Stimulated activated CD4-positive, alpha-beta T cell treated with anti-CD3 and anti-CD28 coated beads, Interleukin-1b, Interleukin-23, amount 100 ng/mL, for 1 hour (primary cell): ENCODE measurements at places on chromosomes 4 and X.

DNA sequence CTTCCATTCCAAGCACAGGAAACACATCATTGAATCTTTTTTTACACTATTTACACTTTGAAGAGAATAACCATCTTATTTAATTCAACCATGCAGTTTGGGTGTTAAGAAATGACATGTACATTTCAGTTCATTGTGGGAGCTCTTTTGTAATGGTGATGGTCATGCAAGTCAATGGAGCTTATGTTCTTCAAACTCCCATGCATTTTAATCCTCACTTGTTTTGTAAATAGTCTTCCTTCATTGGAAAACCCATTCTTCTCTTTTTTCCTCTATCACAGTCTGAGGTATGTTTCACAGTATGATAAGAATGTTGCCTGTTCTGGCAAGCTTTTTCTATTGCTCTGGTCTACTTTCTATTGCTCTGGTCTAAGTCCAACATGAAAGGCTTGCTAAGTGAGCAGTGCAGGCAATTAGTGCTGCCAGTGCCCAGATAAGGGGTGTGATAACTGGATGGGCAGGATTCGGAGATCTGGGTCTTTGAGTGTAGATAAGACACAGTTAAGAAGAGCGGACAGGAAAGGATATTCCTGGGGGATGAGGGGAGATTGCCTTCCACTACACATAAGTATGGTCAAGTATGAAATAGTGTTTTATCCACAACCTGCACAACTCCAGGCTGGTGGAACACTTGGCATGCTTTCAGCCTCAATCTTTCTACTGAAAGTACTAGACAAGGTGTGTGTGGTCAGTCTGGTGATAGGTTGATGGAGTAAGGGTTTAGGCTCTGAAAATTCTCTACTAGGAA, 17.1 kb downstream of the AFP start:
- no peak for DNase-seq

GRCh38 chrX:34884817-34885216, 57.8 kb upstream of the FAM47B start:
- DNase-seq = no peak

DNA sequence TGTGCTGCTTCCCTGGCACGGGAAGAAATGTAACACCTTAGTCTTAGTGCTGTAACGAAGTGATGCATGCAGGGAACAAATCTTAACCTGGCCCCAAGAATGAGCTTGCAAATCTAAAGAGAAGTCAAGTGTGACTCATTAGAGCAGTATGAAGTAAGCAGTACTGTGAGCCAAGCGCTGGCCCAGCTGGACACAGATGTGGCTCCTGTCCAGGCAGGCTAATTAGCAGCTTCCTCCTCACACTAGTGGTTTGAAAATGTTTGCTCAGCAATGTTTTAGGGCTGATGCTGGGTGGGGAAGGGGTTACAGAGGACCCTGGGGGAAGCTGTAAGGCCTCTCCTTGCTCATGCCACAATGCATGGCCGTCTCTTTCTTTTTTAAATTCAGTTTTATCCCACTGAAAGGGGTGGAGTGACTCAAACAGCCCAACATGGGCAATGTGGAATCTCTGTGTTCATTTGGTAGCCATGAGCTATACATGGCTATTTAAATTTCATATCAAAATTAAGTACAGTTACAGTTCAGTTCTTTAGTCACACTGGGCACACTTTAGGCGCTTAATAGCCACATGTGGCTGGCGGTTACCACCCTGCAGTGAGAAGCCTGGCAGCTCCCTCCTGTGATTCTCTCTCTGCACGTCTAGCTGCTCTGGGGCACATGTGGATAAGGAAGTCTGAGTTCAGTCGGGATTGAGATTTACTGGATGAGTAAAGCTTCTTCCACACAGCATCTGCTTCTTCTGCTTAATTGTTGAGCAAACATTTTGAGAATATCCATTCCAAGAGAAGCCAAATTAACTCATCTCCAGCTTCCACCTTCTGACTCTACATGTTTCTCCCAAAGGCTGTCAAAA, 48.8 kb downstream of the MAP7D2 start:
- DNase-seq = no peak

DNA sequence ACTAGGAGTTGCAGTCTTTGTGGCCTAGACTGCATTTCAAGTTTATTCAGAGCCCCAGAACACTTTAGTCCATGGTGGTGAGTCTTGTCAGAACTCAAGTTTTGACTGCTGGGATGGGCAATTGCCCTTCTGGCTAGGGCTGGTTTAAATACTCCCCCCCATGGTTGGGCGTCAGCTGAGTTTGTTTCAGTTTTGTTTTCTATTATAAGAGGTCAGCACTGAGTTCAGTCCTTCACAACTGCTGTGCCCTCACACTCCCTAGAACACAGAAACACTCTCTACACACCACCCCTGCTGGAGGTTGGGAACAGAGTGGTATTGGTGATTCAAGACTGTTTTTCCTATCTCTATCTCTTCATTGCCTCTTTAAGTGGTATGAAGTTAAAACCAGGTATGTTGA, 217.0 kb downstream of the GUCY2F start:
- DNase-seq = no peak

GRCh38 chr4:47533689-47534347, 48.7 kb downstream of the ATP10D start:
- no peak for DNase-seq

DNA sequence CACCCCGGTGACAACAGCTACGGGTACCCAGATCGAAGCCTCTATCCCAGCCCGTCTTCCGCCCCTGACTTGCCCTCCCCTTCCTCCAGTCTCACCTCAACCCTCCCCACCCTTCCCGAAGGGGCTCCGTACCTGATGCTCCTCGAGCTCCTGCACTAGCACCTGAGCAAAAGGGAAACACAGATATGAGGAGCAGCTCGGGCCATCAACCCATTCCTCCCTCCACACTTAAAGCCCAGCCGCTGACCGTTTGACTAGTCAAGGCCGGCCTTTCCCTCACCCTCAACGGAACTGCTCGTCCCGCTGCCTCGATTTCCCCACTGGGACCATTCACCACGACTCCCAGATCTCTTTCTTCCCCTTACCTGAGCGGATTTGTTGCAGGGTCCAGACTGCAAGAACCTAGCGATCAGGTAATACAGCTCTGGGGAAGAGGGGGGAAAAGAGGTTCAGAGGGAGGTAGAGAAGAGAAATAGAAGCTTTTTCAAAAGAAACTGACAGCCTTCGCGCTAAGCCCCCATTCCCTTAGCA, 731 bp downstream of the BRWD3 start:
- no peak for DNase-seq

DNA sequence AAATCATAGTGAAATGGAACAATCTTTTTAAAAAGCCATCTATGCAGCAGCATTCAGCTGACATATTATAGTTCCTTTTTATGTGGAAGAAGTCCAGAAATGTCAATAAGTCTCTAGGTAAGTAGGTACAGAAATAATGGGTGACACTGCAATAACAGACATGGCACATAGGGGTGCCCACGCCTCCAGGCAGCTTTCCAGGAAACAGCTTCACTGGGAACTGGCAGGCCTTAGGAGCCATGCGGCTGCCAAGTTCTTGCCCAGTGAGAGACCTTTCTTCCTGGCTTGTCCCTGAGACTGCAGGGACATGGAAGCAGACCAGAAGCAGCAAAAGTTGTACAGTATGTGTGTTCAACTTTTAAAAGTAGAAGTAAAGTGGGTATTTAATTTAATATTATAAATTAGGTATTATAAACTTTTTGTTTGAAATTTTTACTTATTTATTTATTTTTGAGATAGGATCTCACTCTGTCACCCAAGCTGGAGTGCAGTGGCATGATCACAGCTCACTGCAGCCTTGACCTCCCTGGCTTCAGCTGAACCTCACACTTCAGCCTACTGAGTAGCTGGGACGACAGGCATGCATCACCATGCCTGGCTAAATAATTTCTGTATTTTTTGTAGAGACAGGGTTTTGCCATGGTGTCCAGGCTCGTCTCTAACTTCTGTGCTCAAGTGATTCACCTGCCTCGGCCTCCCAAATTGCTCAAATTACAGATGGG, 12.1 kb upstream of the ETNPPL start:
- DNase-seq = no peak

- DNase-seq = no peak
Observed at GRCh38 chr4:126071346-126072333, 756.9 kb downstream of the FAT4 start.

- DNase-seq = no peak
Observed at GRCh38 chrX:17500145-17500579, 125.2 kb downstream of the NHS start.

DNA sequence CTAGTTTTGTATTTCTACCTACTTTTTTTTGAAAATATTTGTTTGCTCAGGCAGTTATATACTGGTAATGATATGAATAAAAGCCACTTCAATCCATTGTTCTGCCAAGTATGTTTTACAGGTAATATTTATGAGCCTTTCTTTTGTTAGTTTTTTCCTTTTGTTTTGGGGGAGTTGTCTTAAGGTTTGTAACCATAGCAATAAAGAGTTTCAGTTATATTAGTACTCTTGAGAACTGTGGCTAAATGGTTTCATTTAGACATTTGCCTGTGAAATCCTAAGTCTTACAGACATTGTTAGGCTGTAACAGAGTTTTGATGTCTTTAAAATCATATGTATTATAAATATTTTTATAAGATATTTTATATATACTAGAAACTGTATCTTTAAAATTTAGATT, 150.1 kb downstream of the DIPK2B start:
- no peak for DNase-seq

DNA sequence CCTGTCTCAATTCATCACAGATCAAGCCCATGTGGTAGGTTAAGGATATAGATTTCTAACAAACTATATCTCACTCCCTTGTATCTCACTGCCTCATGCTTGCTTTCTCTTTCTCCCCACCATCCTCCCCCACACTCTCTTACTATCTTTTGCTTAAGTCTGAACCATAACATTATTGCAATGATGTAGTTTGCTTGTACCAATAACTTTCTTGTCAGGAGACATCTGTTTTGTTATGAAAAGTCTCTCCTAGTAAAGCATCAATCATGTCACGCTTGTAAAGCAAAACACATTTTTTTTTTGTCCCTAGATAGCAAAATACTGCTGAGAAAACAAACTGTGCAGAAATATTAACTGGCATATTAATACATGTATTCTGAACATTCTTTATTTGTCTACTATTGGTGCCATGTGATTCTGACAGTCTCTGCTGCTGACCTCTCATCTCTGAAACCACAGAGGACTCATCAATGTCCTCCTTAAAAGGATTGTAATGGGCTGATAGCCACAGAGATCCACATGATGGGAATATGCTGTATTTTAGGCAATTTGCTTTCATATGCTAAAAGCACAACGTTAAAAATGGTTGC, 217.5 kb downstream of the VEGFC start:
- no peak for DNase-seq

- DNase-seq = no peak
Observed at GRCh38 chrX:72095370-72095769, 36.3 kb downstream of the RTL5 start.

- no peak for DNase-seq
Observed at GRCh38 chrX:138710866-138711341, 613 bp downstream of the FGF13 start.

DNA sequence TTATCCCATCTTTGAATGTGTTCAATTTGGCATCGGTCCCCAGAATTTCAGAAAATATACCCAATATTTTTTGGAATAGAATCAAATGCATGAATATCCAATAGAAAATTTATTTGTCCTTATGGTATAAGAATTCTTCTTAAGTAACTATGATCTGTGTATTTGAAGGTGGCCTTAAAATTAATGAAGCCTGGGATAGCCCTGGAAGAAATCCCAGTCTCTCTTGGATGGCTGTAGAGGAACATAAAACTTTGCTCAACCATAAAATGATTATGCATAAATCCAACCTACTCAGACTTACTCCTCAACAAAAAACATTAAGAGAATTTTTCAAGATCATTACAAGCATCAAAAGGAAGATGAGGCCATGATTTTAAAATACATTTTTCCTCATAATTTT, 269.4 kb upstream of the SMIM31 start:
- DNase-seq = no peak

GRCh38 chr4:129839687-129840086, 743.7 kb downstream of the C4orf33 start:
- no peak for DNase-seq

- no peak for DNase-seq
Observed at GRCh38 chrX:129772796-129773431, 6.8 kb upstream of the SASH3 start.

- no peak for DNase-seq
Observed at GRCh38 chr4:145034727-145035211, 63.2 kb downstream of the ANAPC10 start.

DNA sequence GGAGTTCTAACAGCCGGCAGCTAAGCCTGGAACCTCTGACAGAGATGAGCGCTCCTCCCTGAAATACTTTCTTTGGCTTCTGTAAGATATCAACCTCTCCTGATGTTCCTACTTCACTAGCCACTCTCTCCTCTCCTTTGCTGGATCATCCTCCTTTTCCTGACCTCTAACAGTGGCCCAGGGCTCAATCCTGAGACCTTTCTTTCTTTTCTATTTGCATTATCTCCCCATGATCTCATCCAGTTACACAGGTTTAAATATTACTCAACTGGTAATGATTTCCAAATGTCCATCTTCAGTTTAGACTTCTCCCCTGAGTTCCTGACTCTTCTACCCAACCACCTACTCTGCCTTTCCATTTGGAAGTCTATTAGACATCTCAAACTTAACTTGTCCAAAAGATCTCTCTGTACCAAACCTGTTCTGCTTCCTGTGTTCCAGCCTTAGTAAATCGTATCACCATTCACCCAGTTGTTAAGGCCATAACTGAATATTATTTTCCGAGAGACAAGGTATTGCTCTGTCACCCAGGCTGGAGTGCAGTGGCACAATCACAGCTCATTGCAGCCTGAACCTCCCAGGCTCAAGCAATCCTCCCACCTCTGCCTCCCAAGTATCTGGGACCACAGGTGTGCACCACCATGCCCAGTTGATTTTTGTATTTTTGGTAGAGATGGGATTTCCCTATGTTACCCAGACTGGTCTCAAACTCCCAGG, 41.1 kb downstream of the RFC1 start:
- no peak for DNase-seq

DNA sequence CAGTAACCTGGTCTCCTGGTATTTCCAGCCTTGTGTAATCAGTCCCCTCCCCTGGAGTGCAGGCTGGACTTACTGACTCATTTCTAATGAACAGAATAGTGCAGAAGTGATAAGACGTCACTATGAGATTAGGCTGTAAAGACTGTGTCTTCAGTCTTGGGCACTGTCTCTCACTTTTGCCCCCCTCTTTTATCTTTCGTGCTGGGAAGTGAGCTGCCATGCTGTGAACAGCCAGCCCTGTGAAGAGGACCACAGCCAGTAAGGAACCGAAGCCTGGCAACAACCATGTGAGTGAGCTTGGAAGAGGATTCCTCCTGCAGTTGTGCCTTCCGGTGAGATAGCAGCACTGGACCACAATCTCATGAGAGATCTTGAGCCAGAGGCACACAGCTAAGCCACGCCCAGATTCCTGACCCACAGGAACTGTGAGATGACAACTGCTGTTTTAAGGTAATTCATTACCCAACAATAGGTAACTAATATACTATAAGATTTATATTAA, 67.5 kb upstream of the GPR34 start:
- no peak for DNase-seq

DNA sequence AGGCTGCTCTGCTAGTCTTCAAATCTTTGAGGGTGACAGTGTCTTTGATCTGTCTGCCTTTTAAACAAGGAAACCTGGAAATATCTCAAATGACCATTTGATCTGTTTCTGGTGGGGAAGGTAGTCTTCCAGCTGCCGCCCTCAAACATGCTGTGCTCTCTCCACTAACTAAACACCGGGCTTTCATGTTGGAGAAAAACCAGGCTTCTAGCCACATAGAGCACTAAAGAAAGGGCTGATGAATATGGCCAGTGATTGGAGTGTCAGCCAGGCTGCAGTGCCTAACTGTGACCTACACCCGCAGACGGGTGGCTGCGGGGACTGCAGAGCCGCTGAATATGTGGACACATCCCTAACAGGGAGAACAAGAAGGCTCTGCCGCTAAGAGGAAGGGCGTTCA, 85.9 kb downstream of the UNC5C start:
- DNase-seq = no peak
